NCI-H2029 (cell line): ENCODE measurements at places on chromosomes 1 and 21.
A peak's percentile ranks its signal among the peaks of the same experiment; 100 is the strongest.

- DNase-seq: no peak
Measured at GRCh38 chr1:225926551-225927113, 2.6 kb upstream of the PYCR2 start.

DNA sequence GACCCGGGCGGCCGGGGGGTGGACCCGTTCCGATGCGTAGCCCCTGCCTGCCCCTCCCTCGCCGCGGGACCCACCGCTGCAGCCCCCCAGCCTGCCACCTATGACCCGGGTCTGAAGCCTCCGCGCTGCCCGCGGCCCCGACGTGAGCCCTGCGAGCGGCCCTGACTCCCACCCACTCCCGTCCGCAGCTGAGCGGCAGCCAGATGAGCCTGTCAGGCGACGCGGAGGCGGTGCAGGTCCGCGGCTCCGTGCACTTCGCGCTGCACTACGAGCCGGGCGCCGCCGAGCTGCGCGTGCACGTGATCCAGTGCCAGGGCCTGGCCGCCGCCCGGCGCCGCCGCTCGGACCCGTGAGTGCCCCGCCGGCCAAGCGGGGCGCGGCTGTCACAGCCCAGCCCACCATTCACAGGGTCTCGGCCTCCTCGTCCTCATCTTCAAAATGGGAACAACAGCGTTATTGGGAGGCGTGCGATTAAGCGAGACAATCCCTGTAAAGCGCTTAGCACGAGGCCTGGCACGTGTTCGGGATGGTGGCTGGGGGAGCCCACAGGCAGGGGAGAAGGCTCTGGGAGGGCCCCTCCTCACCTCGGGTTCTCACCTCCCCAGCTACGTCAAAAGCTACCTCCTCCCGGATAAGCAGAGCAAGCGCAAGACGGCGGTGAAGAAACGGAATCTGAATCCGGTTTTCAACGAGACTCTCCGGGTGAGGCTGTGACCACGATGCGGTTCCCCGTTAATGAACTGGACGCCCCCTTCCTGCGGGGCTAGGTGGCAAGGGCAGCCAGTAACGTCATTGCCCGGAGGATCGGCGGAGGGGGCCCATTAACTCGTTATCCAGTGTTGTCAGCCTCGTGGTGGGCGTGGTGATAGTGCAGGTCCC lies 8.2 kb downstream of the SYTL1 start:
- DNase-seq: peak; percentile 69

GRCh38 chr21:43282358-43283120 lies 113.7 kb downstream of the CRYAA start:
- no peak for DNase-seq

DNA sequence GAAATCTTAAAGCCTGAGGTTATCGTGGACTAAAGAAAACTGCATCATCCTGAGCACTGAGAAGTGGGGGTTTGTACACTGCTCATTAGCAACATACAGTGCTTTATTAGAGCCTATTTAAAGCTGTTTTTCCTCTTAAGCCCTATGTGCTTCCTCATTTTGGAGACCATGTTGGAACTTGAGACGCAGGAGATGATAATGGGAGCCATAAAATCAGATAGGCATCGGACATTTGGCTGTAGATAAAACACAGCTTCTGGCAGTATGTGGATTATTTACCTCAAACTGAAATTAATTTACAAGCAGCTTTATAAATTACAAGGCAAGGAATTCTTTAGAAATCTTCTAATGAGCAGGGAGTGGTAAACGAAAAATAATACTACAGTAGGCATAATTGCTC lies 147.7 kb upstream of the IVNS1ABP start:
- no peak for DNase-seq

GRCh38 chr1:244496186-244496585 lies 35.1 kb downstream of the CATSPERE start:
- DNase-seq: no peak

DNA sequence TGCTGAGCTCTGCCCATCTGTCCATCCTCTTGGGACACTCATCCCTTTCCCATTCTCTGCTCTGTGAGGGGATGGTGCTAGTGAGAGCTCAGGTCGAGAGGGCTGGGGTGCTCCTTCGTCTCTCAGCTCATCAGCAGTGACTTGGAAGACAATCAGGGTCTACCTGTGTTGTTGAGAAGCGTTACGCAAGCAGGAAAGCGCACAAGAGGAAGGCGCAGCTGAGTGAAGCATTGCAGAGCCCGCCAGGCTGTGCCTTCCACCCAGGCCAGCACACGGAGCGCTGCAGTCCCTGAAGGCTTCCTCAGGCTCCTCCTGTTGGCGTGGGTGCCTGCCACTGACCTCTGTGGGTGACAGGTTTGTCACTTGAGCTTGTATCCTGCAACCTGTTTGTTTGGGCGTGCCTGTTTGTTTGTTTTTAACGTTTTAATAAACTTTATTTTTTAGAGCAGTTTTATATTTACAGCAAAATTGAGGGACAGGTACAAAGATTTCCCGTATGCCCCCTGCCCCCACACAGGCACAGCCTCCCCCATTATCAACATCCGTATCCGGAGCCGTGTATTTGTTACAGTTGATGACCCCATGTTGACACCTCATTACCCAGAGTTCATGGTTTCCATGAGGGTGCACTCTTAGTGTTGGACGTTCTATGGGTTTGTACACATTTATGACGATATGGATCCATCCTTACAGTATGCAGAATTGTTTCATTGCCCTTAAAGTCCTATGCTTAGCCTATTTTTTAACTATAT lies 36.7 kb downstream of the ADARB1 start:
- DNase-seq: no peak

DNA sequence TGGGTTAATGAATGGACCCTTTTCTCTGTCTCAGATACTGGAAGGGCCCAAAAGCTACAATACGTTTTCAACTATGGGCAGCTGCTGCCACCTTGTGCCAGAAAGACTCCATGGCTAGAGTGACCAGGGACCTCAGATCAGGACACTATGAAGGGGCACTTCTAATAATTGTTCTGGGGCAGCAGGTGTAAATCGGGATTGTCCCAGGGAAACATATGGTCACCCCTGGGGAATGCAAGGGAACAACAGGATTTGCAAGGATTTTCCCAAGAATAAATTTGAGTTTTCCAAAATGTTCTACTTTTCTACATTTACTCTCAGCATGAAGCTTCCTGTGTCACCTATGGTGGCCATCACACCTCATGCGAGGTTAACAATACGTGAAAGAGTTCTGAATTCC lies 12.0 kb upstream of the FCAMR start:
- DNase-seq: peak; percentile 20

GRCh38 chr1:210770396-210770984 lies 363.5 kb downstream of the KCNH1 start:
- DNase-seq: no peak
